ENCODE measurements at places on chromosomes 1 and 21.
A peak's percentile ranks its signal among the peaks of the same experiment; 100 is the strongest.

DNA sequence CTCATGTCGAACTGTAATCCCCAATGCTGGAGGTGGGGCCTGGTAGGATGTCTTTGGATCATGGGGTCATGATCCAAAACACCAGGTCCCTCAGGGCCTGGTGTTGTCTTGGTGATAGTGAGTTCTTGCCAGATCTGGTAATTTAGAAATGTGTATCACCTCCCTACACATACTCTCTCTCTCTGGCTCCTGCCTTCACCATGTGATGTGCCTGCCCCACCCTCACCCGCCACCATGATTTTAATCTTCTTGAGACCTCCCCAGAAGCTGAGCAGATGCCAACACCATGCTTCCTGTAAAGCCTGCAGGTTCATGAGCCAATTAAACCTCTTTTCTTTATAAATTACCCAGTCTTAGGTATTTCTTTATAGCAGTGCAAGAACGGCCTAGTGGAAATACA lies 136.4 kb downstream of the NR5A2 start:
- DNase-seq: no peak
- H3K4me3 ChIP-seq: no peak overlapping the region
- H3K27me3 ChIP-seq: no peaks in the 10 kb centered on the region

- no peaks in the 10 kb centered on the region for H3K36me3 ChIP-seq
- no peak overlapping the region for H3K4me3 ChIP-seq
- no peaks in the 10 kb centered on the region for H3K4me1 ChIP-seq
- no peak for DNase-seq
- H3K27me3 ChIP-seq: no peaks in the 10 kb centered on the region
Measured at GRCh38 chr1:45455162-45455561, 35.8 kb downstream of the TESK2 start.

DNA sequence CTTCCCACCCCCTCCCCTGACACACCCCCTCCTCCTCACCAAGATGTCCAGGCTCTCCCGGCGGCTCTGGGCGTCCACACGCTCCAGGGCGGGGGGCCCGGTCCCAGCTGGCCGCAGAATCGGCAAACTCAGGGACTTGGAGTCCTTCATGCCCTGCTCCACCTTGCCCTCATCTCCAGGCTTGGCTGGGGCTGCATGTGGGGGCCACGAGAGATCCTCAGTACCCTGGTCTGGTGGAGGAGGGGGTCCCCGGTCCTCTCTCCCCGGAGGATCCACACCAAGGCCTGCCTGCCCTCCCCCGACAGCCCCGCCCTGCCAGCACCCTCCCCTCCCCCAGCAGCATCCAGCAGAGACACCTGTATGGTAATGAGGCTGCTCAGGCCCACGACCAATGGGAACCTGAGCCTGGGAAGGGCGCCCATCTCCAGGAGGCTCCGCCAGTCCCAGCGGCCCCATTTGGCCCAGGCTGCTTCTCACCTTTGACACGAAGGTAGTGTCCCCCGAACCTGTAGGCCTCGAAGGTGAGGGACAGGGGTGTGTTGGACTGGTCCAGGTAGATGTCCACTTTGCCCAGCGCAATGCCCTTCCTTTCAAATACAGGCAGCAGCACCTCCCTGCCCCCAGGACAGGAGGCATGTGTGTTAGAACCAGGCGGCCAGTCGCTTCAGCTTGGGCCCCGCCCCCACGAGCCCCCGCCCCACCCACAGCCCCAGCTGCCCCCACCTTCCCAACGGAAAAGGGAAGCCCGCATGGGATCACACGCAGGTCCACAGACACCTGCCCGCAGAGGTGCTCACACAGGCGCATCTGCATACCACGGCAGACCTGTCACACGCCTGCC lies 8.2 kb upstream of the TNFRSF25 start:
- H3K27me3 ChIP-seq: no peaks in the 10 kb centered on the region
- H3K36me3 ChIP-seq: no peaks in the 10 kb centered on the region
- H3K27ac ChIP-seq: no peak overlapping the region
- no peak for DNase-seq
- H3K4me1 ChIP-seq: no peaks in the 10 kb centered on the region

DNA sequence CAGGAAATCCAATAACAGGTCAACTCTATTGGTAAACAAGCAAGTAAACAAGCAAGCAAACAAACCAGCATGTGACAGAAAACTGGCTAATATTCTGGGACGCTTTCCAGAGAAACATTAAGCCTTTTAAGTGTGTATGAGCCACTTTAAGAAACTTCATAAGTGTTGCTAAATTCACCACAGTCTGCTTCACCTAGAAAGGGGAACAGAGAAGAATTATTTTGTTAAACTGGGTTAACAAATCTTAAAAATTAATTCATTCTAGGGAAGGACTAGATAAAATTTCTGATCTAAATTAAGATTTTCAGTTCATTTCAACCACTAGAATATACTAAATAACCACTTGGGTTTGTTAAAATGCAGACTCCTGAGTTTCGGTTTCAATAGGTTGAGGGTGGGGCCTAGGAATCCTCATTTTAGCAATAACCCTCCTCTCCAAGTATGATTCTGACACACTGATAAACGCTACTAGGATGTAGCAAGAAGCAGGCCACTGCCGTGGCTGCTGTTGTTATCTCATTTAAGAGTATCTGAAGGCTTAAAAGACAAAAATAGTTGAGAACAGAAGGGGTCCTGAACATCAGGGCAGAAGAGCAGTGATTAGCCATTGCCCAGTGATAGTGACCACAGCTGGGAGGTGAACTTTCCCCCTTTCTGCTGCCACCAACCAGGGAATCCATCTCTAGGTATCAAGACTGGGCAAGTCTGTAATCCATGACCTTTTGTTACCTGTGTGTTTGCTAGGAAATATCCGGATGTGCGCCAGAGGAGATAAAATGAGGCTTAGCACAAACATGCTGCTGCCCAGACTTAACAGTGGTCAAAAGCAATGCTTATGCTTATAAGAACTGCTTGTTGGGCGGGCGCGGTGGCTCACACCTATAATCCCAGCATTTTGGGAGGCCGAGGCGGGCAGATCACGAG lies 11.2 kb downstream of the CREG1 start:
- H3K27ac ChIP-seq: no peak overlapping the region
- H3K4me1 ChIP-seq: no peaks in the 10 kb centered on the region
- no peak for DNase-seq
- H3K27me3 ChIP-seq: no peaks in the 10 kb centered on the region
- no peaks in the 10 kb centered on the region for H3K36me3 ChIP-seq
- H3K4me3 ChIP-seq: no peak overlapping the region

DNA sequence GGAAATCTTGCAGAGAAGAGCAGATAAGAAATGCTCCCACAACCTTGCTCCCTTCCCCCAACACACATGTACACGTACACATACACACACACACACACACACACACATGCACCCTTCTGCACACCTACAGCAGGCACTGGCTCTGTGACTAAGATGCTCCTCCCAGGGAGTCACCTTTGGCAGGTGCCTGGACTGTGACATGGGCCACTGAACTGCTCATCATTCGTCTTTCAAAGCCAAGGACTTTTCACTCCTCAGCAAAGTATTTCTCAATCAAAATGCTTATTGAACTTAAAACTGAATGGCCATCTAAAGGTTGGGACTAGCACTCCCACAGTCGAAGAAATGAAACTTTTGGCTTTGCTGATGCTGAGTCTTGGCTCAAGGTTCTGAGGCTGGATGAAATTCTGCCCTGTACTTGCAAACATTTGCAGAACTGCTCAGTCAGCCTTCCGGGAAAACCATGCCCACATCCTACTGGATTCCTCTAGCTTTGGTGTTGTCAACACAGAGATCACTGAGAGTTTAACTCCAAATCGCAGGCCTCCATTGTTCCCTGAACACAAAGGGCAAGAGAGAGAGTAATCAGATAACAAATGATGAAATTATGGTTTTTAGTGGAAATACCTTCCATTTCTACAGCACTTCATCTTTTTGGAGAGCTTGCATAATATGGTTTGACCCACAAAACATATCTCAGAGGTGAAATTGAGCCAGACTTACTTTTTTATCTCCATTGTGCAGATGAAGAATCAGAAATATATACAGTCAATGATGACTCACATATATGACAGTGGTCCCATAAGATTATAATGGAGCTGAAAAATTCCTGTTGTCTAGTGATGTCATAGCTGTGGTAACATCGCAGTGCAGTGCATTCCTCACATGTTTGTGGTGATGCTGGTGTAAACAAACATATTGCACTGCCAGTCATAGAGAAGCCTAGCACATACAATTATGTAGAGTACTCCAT lies 72.4 kb upstream of the BCAR3 start:
- no peak overlapping the region for H3K27ac ChIP-seq
- no peaks in the 10 kb centered on the region for H3K4me1 ChIP-seq
- H3K36me3 ChIP-seq: no peaks in the 10 kb centered on the region
- H3K27me3 ChIP-seq: no peaks in the 10 kb centered on the region
- no peak for DNase-seq

DNA sequence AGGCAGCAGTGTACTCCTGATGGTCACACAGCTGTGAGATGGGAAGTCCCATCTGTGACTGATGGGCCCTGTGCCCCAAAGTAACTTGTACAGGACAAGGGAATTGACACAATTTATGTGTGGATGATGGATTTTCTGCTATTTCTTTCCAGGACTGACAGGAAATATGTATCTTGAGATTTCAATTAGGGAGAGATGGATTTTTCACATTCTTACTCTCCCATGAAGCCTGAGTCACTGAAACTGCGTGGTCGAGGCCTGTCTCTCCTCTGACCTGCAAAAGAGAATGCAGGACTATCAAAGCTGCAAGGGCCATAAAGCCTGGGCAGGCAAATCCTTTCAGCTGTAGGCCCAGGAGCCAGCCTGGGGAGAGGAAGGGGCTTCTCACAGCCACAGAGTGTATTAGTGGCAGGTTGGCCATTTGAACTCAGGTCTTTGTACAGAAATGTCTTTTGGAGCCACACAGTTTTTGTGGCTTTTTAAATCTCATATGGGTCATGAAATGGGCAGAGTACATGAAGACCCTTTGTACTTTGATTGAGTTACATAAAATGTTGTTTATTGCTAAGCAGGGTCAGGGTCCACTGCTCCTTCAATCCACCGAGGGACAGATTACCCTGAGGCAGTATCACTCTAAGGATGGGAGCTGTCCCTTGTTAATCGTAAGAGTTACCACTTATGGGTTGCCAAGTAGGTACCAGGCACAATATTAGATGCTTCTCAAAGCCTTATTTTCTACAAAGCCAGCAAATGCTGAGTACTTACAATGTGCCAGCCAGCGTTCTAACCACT lies 14.8 kb downstream of the ALX3 start:
- no peak overlapping the region for H3K4me3 ChIP-seq
- H3K4me1 ChIP-seq: no peaks in the 10 kb centered on the region
- no peak for DNase-seq
- H3K27ac ChIP-seq: no peak overlapping the region

DNA sequence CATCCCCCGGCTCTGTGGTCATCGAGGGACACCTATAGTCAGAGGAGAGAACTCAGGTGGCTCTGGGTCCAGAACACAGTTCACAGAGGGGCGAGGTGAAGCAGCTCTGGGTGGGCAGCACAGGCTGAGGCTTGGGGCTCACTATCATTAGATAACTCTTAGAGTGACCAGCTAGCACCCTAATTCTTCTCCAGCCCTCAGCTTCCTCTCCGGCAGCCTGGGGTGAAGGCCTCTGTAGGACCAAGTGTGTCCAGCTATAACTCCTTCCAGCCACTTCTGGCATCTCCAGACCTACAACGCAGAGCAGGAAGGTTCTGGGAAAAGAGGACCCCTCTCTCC lies 1.4 kb downstream of the ARTN start:
- H3K27me3 ChIP-seq: peaks cover 19% of the 10 kb centered on the region
- no peak overlapping the region for H3K27ac ChIP-seq
- no peak for DNase-seq
- H3K4me3 ChIP-seq: no peak overlapping the region
- no peaks in the 10 kb centered on the region for H3K36me3 ChIP-seq

GRCh38 chr1:41608211-41608610 lies 123.7 kb upstream of the EDN2 start:
- no peaks in the 10 kb centered on the region for H3K27me3 ChIP-seq
- H3K4me3 ChIP-seq: no peak overlapping the region

GRCh38 chr1:218205721-218206120 lies 79.4 kb upstream of the RRP15 start:
- DNase-seq: no peak
- H3K36me3 ChIP-seq: no peaks in the 10 kb centered on the region
- H3K27ac ChIP-seq: no peak overlapping the region

- H3K4me3 ChIP-seq: no peak overlapping the region
- no peaks in the 10 kb centered on the region for H3K36me3 ChIP-seq
- no peaks in the 10 kb centered on the region for H3K4me1 ChIP-seq
- no peak overlapping the region for H3K27ac ChIP-seq
- peak; percentile 20 for DNase-seq
Measured at GRCh38 chr1:1665815-1666251, 7.0 kb upstream of the CDK11B start.

- H3K27ac ChIP-seq: no peak overlapping the region
- no peaks in the 10 kb centered on the region for H3K4me1 ChIP-seq
- H3K4me3 ChIP-seq: no peak overlapping the region
- no peaks in the 10 kb centered on the region for H3K27me3 ChIP-seq
Measured at GRCh38 chr1:3702990-3703728, 49.1 kb upstream of the CCDC27 start.

- H3K36me3 ChIP-seq: no peaks in the 10 kb centered on the region
- H3K4me1 ChIP-seq: no peaks in the 10 kb centered on the region
- no peaks in the 10 kb centered on the region for H3K27me3 ChIP-seq
- no peak overlapping the region for H3K27ac ChIP-seq
Measured at GRCh38 chr1:114260805-114261484, 107.3 kb upstream of the SYT6 start.

- no peaks in the 10 kb centered on the region for H3K27me3 ChIP-seq
- peaks cover 12% of the 10 kb centered on the region for H3K4me1 ChIP-seq
- peak overlapping the region; percentile 45 for H3K27ac ChIP-seq
Measured at GRCh38 chr1:961132-961669, 817 bp downstream of the KLHL17 start.

GRCh38 chr1:168281603-168282325 lies 1.1 kb downstream of the TBX19 start:
- no peak for DNase-seq
- H3K4me3 ChIP-seq: no peak overlapping the region
- H3K36me3 ChIP-seq: no peaks in the 10 kb centered on the region
- H3K27me3 ChIP-seq: no peaks in the 10 kb centered on the region

DNA sequence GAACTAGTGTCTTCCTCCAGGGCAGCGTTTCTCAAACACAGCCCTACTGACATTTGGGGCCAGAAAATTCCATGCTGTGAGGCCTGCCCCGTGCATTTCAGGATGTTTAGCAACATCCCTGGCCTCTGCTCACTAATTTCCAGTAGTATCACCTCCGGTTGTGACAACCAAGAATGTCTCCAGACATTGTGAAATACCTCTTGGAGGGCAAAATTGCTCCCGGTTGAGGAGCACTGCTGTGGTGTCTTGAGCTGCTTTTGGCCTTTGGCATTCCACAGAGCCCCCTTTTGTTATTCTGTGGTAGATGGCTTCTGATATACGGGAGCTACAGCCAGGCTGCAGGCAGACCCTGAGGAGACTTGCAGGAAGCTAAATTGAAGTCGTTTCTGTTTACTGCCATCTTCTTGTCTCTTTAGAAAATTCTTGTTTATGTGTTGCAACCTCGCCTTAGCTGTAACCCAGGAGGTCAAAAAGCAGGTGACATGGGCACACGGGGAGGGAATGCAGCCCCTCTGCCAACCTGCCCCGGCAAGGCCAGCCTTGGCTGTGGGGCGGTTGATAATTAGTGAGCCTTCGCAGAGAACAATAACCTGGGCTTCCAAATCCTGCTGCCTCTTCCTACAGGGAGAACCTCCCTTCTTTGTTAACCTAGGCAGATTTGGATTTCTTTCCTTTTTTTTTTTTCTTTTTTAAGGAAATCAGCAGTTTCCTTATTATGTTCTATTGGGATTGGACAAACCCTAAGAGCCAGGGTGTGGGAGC lies 74.7 kb upstream of the AKT3 start:
- no peak for DNase-seq
- no peaks in the 10 kb centered on the region for H3K27me3 ChIP-seq
- H3K4me3 ChIP-seq: no peak overlapping the region
- no peaks in the 10 kb centered on the region for H3K4me1 ChIP-seq

GRCh38 chr1:154621875-154622274 lies 13.9 kb upstream of the ADAR start:
- H3K36me3 ChIP-seq: peaks cover 8% of the 10 kb centered on the region
- H3K4me3 ChIP-seq: no peak overlapping the region
- H3K27me3 ChIP-seq: no peaks in the 10 kb centered on the region

Measured in naive thymus-derived CD4-positive, alpha-beta T cell (primary cell).